Right atrium auricular region (tissue), 2 donors: ENCODE measurements at places on chromosomes 12 and 14. TPM values are rescaled to one million over a fixed set of nuclear protein-coding genes. Genes with fewer than 3 reads are reported as not detected.
A peak's percentile ranks its signal among the peaks of the same experiment; 100 is the strongest.

The TAS2R8 gene
- not detected for total RNA-seq

DNA sequence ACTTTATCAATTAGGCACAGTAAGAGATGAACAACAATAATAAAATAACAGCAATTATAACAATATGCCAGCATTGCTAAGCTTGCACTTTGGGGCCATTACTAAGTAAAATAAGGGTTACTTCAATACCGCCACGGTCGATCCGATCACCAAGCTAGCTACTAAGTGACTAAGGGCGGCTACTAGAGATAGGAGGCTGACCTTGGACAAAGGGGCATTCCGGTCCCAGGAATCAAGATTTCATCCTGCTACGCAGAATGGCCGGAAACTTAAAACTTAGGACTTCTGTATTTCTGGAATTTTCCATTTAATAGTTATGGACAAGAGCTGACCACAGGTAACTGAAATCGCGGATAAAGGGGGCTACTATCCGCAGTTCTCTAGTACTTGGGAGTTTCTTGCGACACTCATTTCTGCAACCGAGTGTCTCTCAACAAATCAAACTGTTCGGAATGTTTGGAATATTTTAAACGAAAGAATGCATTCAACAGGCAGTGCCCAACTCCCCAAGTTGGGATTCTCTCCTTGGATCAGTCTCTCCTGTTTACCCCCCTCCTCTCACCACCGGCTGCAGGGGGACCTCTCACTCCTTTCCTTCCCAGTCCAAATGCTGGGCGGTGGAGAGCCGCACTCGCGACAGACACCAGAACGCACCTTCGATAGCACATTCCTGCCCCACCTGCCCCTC lies 650 bp downstream of the HEBP1 start:
- peaks cover 56% of the 10 kb centered on the region for H3K4me1 ChIP-seq
- H3K27me3 ChIP-seq: no peaks in the 10 kb centered on the region
- peak overlapping the region; percentile 57 for H3K4me3 ChIP-seq
- no peak for DNase-seq
- H3K36me3 ChIP-seq: no peaks in the 10 kb centered on the region

DNA sequence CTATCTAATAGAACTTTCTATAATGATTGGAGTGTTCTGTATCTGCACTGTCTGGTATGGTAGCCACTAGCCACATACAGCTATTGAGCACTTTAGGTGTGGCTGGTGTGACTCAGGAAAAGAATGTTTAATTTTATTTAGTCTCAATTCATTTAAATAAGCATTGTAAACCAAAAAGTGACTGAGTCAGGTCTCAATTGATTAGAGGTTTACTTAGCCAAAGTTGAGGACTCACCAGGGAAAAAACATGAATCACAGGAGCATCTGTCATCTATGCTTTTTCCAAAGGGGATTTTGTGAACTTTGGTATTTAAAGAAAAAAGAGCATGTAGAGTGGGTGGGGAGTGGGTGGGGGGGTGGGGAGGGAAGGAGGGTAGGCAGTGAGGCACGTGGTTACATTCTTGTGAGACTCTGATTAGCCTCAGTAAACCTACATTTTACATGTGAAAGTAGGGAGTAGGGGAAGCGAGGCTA lies 473.1 kb downstream of the ATP23 start:
- no peak overlapping the region for H3K4me3 ChIP-seq
- H3K4me1 ChIP-seq: peaks cover 10% of the 10 kb centered on the region
- H3K27ac ChIP-seq: no peak overlapping the region
- H3K27me3 ChIP-seq: no peaks in the 10 kb centered on the region
- no peaks in the 10 kb centered on the region for H3K36me3 ChIP-seq

DNA sequence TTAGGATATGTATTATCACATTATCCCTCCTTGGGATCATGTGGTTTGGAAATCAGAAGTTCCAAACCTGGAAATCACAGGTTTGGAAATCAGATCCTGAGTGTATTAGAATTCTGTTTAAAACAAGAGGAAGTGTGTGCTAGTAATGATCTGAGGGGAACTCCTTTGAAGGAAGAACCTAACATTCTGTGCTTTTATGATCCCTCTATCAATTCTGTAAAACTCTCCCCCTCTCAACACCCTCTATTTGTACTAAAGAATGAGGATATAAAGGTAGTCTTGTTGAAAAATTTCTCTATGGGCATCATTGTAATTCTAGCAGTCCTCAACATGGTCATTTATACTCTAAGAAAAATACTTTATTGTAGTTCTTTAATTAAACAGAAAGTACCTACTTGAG lies 97.4 kb downstream of the SRGAP1 start:
- no peaks in the 10 kb centered on the region for H3K4me1 ChIP-seq
- H3K27me3 ChIP-seq: no peaks in the 10 kb centered on the region

GRCh38 chr12:56657416-56658379 lies 11.9 kb upstream of the ATP5F1B start:
- peaks cover 2% of the 10 kb centered on the region for H3K36me3 ChIP-seq
- H3K27me3 ChIP-seq: no peaks in the 10 kb centered on the region
- H3K27ac ChIP-seq: no peak overlapping the region
- no peaks in the 10 kb centered on the region for H3K4me1 ChIP-seq
- H3K4me3 ChIP-seq: no peak overlapping the region
- DNase-seq: no peak

The CLEC12A gene
- 1.3 TPM for total RNA-seq

- no peak for DNase-seq
- H3K4me1 ChIP-seq: no peaks in the 10 kb centered on the region
- H3K27ac ChIP-seq: no peak overlapping the region
- H3K4me3 ChIP-seq: no peak overlapping the region
Measured at GRCh38 chr12:62693376-62694050, 226.9 kb downstream of the MON2 start.

DNA sequence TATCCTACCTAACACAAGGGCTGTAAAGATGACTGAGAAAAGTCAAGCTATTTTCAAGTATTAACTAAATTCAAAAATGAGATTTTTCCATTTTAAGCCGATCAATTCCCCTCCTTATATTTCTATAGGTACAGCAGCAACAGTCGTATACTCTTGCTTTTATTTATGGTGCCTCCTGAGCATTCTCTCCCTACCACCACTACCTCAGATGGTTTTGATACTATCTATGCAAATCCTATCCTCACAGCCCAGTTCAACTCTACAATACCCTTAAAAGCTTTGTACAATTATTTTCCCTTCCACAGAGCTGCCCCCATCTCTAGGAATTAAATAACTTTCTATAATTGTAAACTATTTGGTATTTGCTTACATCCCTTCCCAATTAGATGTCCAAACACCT lies 52.1 kb downstream of the GALC start:
- H3K27me3 ChIP-seq: no peaks in the 10 kb centered on the region
- H3K27ac ChIP-seq: no peak overlapping the region
- no peaks in the 10 kb centered on the region for H3K4me1 ChIP-seq
- H3K4me3 ChIP-seq: no peak overlapping the region

The SLC2A14 gene
- total RNA-seq: not detected

DNA sequence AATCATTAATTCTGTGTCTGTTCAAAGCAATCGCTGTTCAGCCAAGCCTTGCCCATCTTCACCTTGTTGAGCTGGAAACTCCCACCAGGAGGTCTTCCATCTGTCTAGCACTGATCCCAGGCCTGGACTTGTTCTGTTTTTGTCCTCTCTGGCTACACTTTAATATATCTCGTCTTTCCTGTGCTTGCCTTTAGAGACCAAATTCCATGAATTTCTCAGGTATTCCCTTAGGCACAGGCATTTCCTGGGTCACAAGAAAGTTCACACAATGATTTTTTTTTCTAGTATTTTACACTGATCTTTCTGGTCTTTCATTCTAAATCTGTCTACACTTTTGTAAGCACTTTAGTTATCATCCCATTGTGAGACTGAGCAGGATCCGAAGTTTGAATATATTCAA lies 116.4 kb upstream of the CCND2 start:
- H3K36me3 ChIP-seq: no peaks in the 10 kb centered on the region
- no peak overlapping the region for H3K4me3 ChIP-seq

GRCh38 chr12:99983456-99984258 lies 1.1 kb downstream of the ANKS1B start:
- no peaks in the 10 kb centered on the region for H3K4me1 ChIP-seq
- no peaks in the 10 kb centered on the region for H3K27me3 ChIP-seq
- DNase-seq: no peak
- H3K36me3 ChIP-seq: no peaks in the 10 kb centered on the region
- H3K27ac ChIP-seq: peak overlapping the region; percentile 29
- peak overlapping the region; percentile 40 for H3K4me3 ChIP-seq

The RNF212B gene
- total RNA-seq: not detected

DNA sequence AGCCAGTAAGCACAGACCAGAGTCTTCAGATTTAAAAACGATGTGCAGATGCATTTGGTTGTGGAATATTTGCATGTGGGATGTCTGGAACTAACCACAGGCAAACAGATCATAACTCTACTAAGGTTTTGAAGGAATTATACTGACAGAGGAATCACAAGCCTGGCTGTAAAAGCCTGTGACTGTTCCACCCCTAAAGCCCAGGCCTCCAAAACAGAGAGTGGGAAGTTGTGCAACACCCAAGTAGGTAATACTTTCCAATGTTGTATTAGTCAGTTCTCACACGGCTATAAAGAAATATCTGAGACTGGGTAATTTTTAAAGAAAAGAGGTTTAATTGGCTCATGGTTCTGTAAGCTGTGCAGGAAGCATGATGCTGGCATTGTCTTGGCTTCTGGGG lies 68.1 kb upstream of the DCD start:
- no peak overlapping the region for H3K27ac ChIP-seq
- no peaks in the 10 kb centered on the region for H3K4me1 ChIP-seq
- H3K4me3 ChIP-seq: no peak overlapping the region
- no peaks in the 10 kb centered on the region for H3K27me3 ChIP-seq
- H3K36me3 ChIP-seq: no peaks in the 10 kb centered on the region

DNA sequence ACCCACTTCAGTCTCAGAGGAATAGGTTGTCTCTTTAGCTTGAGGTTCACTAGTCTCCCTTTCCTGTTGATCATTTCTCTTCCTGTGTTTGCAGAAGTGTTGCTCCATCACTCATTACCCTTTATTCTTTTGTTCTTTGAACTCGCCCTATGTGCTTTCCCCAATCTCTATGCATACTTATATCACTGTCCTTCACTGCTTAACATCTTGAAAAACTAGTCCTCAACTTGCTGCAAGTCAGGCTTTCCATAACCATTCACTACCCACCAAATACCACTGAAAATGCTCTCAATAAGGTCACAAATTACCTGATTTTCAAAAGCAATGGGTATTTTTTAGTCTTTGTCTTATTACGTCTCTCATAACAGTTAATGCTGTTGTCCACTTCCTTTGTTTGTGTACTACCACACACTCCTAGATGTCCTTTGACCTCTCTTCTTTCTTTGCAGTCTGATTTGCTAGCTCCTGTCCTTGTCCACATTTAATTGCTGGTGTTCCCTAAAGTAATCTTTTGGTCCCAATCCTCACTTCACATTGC lies 80.8 kb downstream of the RIC8B start:
- no peak overlapping the region for H3K27ac ChIP-seq
- DNase-seq: no peak
- H3K36me3 ChIP-seq: peaks cover 25% of the 10 kb centered on the region

The TAS2R42 gene
- total RNA-seq: not detected

DNA sequence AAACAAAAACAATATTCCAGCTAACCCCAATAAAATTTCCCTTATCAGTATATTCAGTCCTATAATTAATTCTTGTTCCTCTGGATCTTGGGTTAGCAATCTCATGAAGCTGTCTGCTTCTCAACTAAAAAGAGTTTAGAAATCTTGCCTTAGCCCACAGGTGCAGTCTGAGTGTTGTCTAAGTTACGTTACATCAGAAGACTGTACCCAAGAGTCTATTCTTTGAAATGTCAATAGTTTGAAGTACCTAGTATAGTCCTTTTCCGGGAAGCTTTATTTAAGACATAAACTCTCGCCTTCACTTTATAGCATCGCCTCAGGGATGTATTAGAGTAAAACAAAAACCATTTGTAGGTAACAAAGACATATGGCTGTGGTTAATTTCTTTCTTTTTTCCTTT lies 465.1 kb downstream of the FUT8 start:
- no peaks in the 10 kb centered on the region for H3K36me3 ChIP-seq
- DNase-seq: no peak
- no peaks in the 10 kb centered on the region for H3K27me3 ChIP-seq
- H3K27ac ChIP-seq: no peak overlapping the region
- no peak overlapping the region for H3K4me3 ChIP-seq

GRCh38 chr12:120438495-120439198 lies 734 bp downstream of the COX6A1 start:
- DNase-seq: no peak
- peaks cover 17% of the 10 kb centered on the region for H3K4me1 ChIP-seq
- H3K36me3 ChIP-seq: peaks cover 30% of the 10 kb centered on the region
- no peaks in the 10 kb centered on the region for H3K27me3 ChIP-seq
- H3K4me3 ChIP-seq: peak overlapping the region; percentile 73

GRCh38 chr14:39138440-39138839 lies 24.3 kb downstream of the GEMIN2 start:
- no peak for DNase-seq
- peaks cover 36% of the 10 kb centered on the region for H3K36me3 ChIP-seq
- H3K4me3 ChIP-seq: no peak overlapping the region
- no peaks in the 10 kb centered on the region for H3K4me1 ChIP-seq

The LPAR5 gene
- total RNA-seq: 3.7 TPM

DNA sequence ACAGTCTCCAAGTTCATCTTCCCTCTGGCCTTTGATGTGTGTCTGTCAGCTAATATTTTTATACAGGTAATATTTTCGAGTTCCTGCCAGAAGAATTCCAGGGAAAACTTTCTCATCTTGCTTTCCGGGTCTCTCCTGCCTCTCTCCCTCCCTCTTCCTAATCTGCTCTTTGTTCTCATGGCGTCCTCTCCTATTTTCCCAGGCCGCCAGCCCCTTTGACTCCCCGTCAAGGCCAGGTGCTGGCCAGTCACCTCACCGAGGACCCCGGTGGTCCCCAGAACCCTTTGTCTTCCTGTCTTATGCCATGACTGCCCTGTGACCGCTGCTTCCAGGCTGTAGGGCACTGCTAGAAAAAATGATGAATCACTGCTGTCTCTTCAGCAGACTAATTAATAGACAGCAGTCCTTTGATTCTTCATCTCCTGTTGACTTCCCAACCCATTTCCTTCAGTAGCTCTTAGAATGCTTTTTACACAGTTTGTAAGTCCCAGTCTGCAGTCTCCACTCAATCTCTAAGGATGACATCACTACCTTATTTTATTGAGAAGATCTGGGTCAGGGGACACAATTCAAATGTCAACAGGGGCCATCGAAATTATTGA lies 40.7 kb downstream of the PPFIBP1 start:
- H3K36me3 ChIP-seq: no peaks in the 10 kb centered on the region
- peak overlapping the region; percentile 61 for H3K27ac ChIP-seq
- H3K27me3 ChIP-seq: no peaks in the 10 kb centered on the region
- DNase-seq: no peak
- no peaks in the 10 kb centered on the region for H3K4me1 ChIP-seq
